Effector CD4-positive, alpha-beta T cell (primary cell): ENCODE measurements at places on chromosomes 1 and 21.

DNA sequence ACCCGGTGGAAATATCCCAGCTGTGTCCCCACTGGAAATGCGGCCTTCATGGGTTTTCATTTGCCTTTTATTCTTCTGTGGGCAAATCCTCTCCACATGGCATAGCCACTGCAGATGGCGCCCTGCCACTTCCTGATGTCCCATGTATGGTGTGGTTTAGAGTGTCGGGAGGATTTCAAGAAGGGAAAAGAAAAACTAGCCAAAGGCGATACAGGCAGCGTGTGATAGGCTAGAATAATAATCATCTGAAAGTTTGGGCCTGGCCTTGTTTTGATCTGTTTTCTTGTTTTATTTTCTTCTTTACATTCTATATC lies 123.6 kb downstream of the PEX14 start:
- no peak for DNase-seq

DNA sequence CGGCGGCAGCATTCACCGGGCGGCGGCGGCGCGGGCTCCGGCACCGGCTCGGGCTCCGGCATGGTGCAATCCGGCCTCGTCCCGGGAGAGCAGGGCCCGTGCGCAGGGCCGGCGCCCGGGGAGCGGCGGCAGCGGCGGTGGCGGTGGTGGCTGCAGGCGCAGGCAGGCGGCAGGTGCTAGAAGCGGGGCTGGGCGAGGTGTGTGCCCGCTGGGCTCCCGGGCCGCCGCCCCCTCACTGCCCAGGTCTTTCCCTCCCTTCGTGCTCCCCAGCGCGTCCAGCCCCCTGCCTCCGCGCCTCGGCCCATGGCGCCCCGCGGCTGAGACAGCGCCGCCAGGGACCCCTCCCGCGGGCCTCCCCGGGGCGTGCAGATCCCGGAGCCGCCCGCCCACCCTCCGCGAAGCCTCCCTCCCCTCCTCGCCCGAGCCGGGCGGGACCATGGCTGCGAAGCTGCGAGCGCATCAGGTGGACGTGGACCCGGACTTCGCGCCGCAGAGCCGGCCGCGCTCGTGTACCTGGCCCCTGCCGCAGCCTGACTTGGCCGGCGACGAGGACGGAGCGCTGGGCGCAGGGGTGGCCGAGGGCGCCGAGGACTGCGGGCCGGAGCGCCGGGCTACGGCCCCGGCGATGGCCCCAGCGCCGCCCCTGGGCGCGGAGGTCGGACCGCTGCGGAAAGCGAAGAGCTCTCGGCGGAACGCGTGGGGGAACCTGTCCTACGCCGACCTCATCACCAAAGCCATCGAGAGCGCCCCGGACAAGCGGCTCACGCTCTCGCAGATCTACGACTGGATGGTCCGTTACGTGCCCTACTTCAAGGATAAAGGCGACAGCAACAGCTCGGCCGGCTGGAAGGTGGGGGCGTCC lies 492 bp downstream of the FOXO6 start:
- no peak for DNase-seq

DNA sequence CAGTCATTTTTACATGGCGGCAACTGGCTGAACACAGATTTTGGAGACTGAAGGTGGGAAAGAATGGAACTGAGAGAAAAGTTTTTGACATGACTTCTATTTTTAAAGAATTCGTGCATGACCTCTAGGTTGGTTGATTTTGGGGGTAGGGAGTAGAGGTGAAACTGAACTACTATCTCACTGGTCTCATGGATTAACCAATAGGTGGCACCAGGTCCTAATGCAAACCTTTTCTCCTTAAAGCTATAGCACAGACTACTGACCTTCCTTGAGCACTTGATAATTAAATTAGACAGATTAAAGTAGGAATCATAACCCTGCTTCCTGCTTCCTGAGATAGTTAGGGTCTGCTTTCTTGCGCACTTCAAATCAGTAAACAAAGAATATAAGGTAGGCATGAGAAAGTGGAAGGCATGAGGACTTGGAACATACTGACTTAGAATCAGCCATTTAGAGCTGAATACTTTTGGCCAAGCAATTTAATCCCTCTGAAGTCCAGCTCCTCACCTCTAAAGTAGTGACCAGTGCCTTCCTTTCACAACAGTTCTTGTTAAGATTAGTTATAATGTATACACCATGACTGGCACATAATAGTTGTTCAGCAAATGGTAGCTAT lies 206.0 kb downstream of the CENPF start:
- DNase-seq, result no peak

- DNase-seq, result no peak
These were observed 39.2 kb downstream of the NSL1 start for GRCh38 chr1:212752252-212752933.

DNA sequence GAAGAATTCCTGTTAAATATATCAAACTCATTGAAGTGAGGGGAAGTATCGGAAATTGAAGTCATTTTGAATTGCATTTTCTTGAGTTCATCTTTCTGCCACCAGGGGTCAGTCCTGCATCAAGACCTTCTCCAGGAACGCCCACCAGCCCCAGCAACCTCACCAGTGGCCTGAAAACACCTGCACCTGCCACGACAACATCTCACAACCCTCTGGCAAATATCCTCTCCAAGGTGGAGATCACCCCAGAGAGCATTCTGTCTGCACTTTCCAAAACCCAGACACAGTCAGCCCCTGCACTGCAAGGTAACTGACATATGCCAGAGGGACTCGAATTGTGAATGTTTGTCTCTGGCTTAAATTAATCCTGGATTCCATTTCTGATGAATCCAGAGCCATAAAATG lies 22.8 kb upstream of the TARS2 start:
- peak; percentile 65 for DNase-seq

- DNase-seq, result no peak
These were observed 63.6 kb downstream of the MIS18A start for GRCh38 chr21:32215306-32215685.

- DNase-seq, result no peak
These were observed 129.6 kb downstream of the DPYD start for GRCh38 chr1:97791251-97791650.

DNA sequence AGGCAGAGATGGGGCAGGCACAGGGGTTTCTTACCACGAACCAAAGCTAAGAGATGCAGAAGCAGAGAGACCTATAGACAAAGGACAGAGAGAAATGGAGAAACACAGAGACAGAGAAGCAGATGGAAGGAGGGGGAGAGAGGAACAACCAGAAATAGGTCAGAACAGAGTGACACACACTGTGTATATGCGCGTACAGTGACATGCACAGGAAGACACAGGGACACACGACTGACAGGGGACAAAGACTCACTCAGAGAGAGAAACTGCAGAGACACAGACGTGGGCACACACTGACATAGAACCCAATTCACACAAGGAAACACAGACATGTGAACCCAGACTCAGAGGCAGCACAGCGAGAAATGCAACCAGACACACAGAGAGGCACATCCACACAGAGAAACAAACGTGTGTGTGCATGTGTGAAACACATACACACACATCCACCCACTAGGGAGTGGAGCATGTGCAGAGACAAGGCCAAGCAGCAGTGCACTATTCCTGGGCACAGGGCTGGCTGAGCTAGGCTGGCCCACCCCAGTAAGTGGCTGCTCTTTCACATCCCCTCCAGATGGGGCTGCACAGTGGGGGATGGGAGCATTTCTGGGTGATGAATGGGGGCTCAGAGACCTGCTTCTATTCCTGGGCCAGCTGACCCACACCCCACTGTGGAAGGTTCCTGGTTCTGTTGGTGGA lies 123.4 kb upstream of the CSF3R start:
- no peak for DNase-seq

DNA sequence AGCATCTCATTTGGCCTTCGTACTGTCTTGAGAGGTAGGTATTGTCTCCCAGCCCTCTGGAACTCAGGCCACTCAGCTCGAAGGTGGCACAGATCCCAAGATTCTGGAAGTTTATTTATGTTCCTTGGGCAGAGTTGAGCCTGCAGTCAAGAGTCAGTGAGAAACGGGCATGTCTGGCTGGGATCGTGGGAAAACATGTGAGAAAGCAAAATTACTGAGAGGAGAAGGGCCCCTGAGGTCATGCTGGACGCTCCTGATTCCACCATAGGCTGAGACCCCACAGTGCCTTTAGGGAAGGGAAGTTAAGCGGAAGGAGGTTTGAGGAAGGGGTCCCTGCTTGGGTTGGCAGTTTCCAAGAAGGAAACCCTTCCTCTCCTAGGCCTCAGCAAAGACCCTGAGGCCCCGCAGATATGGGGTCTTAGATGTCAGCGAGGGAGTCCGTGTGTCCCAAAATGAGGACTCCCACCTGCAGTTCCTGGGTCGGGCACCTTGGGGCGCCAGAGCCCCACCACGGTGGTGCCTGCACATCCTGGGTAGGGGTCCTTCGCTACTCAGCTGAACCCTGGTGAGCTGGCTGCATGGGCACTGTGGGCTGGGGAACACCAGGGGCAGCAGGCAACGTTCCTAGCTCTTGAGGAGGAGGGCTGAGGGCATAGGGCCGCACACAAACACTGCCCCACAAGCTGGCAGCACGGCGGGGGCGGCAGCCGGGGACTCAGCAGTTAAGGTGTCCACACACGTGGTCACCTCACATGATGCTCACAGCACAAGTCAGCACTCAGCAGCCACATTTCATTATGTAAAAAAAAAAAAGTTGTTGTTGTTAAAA lies 12.3 kb upstream of the SEMA4A start:
- no peak for DNase-seq

GRCh38 chr1:167861664-167862381 lies 52.1 kb downstream of the ADCY10 start:
- DNase-seq, result no peak

DNA sequence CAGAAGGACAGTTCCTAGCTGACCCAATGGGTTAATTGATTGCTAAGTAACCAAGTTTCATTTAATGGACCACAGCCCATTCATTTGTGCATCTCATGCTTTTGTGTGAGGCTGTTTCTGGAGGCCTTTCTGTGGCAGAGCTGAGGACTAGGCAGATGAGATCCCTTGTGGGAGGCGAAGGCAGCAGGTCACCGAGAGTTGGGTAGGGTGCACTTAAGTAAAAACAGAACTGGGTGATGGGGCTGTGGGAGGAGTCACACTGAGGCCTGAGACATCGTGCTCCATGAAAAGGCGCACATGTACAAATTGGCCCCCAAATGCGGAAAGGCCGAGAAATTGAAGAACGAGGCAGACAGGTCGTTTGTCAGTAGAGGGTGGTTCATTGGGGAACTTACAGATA lies 60.9 kb downstream of the S100B start:
- DNase-seq, result no peak

- no peak for DNase-seq
These were observed 485.1 kb upstream of the VAMP3 start for GRCh38 chr1:7285856-7286454.

- DNase-seq, result no peak
These were observed 39.2 kb upstream of the SERBP1 start for GRCh38 chr1:67469431-67469830.

DNA sequence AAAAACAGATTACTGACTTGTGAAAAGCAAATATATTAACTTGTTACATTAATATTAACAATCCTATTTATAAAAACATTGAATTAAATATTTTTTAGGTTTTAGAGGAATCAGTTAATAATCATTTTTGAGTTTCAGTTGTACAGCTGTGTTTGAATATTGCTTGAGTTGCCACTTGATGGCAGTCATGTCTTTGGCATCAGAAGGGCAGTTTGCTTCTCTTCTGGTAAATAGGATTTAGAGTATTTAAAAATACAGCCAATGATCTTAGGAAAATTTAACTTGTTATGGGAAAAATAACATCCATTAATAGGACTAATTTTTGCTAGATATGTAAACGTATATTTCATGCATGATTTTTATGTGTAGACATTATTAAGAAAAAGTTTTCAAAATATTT lies 234.1 kb downstream of the NCAM2 start:
- DNase-seq, result no peak

DNA sequence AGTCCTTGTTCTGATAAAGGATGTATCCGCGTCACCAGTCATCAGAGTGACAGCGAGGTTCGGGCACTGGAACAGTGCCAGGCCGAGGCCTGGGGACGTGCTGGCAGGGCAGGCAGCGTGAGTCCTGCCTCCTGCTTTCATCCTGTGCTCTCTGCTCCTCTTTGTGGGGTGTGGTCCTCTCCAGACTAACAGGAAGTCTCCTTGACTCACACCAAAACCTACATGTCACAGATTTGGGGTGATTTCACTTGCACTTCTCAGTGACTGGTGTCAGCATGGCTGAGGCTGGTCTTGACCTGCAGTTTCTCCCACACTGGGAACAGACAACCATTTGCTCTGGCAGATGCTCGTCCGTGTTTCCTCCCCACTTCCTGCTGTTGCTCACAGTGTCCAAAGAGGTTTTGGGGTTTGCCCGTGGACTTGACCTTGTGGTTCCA lies 8.8 kb upstream of the NLRP3 start:
- peak; percentile 63 for DNase-seq

DNA sequence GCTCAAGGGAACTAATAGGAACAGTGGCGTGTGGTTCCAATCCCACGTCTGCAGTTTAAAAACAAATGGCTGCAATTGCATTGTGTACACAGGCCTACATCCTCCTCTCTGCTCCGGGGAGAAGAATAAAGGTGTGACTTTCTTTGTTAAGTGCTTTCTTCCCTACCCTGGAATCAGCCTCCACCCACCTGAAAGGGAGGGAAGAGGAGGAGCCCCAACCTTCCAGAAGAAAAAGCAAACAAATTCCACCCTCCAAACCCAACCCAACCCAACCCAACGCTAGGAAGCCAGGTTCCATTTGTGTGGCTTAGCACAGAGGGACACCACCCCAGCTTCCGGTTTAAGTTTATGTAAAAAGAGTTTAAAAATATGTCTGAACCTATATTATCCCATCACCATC lies 11.8 kb upstream of the BACE2 start:
- DNase-seq, result no peak

GRCh38 chr1:205936846-205937586 lies 6.2 kb downstream of the SLC26A9 start:
- no peak for DNase-seq
